Right ventricle myocardium superior (tissue), 1 donor: ENCODE measurements at places on chromosomes 4 and X. TPM values are rescaled to one million over a fixed set of nuclear protein-coding genes. Genes with fewer than 3 reads are reported as not detected.

DNA sequence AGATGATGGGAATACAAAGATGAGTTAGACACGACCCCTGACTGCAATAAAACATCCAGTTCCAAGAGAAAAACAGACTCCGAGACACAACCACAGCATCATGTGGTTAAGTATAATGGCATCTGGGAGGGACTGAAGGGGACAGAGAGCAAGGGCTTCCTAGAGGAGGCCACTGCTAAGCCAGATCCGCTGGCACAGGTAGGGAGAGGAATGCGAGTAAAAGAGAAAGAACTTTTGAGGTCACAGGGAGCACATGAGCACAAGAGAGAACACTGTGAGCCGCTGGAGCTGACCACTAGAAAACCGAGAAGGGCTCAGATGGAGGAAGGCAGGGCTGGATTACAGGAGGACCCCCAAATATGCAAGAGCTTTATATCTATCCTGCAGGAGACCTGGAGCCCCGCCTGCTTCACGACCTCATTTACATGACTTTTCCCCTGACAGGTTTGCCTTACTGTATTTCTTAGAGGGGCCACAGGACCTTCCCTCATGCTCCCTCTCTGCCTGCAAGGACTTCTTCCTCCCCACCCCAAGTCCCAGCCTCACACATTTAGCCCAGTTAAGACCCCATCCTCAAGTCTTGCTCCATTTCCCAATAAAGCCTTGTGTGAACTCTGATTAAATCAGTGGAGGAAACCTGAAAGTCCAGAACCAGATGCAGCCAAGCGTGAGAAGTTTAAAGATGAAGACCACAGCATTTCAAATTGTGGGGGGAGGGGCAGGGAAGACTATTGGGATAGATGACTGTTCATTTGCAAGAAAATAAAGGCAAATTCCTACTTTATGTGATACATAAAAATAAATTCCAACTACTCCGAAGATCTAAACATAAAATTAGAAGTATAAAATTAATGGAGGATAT lies 29.6 kb downstream of the MFAP3L start:
- no peak for DNase-seq

GRCh38 chr4:100881283-100881682 lies 363.5 kb upstream of the EMCN start:
- DNase-seq = no peak

The ATP5ME gene
- total RNA-seq = 1,145 TPM

The CXCR3 gene
- total RNA-seq = 0.22 TPM

The ANK2 gene
- 289 TPM for total RNA-seq

The OSTC gene
- total RNA-seq = 21.4 TPM
